ENCODE measurements at places on chromosomes 3 and 15.
A peak's percentile ranks its signal among the peaks of the same experiment; 100 is the strongest.

- no peak for DNase-seq
Measured at GRCh38 chr15:54618120-54618519, 578.6 kb downstream of the RSL24D1 start.

DNA sequence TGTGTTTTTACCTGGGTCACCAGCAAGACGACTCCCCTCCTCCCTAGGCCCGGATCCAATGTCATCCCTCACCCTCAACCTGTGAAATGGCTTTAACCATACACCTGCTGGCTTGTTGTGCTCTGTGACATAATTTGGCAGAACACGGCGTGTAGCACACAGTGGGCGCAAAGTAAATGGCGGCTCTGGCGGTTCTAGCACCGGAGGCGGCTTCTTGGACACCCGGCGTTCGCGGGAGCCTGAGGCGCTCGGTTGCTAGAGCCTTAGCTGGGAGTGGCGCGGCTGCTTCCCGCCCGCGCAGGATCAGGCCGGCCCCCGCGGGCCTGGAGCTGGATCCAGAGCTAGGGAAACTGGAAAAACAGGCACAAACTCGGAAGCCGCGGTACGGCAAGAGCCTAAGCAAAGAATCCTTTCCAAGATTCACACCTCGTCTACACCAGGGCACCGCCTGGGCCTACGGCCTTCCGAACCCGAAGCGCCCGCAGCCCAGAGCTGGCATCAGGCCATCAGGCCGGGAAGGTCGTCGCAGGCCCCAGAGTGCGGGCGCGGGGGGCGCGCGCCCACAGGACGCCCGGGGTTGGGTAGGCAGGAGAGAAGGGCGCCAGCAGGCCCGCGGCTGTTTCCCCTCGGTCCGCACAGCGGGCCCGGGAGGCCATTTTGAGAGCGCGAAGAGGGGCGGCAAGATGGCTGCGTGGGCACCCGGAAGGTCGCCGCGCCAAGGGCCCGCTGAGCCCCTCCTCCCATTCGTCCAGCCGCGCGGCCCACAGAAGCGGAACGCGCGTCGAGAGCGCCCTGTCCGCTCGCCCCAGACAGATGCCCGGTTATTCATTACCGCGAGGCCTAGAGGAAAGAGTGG is 43.9 kb upstream of the POLG start:
- DNase-seq = peak; percentile 91

DNA sequence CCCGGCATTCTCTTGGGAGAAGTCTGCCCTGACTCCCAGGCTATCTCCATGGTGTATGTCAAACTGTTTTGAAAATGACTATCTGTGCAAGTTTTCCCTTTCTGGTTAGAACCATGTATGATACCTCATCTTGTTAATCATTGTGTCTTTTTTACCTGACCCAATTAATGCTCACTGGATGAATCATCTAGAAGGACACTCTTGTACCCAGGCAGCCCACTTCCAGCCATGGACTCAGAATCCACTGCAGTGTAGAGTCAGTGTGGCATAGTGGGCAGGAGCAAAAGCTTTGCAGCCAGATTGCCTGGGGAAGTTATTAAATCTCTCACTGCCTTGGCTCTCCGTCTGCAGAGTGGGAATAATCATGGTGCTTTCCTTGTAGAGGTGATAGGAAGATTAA is 1.2 kb downstream of the FAM3D start:
- no peak for DNase-seq

DNA sequence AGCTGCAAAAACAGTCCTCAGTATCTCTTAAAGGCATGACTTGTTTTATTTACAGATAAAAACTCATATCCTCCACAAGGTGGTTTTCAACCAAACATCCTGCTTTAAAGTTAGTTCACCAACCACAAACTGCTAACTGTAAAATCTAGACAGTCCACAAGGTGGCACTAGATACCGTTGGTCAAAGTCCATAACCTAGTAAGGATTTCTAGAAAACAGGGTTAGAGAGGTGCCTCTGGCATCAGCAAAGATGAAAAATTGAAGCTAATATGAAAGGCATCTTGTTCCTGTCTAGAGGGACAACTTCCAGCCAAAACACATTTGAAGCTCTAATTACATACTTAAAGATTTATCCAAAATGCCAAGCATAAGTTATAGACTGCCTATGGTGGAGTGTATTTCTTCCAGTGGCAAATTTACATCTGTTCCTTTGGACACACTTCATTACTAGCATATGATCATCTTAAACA is 56.0 kb downstream of the ZMAT3 start:
- peak; percentile 96 for DNase-seq

GRCh38 chr15:90161950-90162361 is 39.2 kb upstream of the SEMA4B start:
- no peak for DNase-seq

- no peak for DNase-seq
Measured at GRCh38 chr3:73378207-73378606, 246.5 kb downstream of the PDZRN3 start.

GRCh38 chr3:90036939-90037469 is 929.6 kb downstream of the EPHA3 start:
- no peak for DNase-seq

DNA sequence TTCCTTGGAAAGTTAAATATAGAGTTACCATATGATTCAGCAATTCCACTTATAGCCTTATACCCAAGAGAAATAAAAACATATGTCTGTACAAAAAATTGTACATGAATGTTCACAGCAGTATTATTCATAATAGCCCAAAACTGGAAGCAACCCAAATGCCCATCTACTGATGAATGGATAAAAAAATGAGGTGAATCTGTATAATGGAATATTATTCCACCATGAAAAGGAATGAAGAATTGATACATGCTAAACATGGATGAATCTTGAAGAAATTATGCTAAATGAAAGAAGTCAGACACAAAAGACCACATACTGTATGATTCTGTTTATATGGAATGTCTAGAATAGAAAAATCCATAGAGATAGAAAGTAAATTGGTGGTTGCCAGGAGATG is 61.4 kb downstream of the TTC23 start:
- DNase-seq = no peak

DNA sequence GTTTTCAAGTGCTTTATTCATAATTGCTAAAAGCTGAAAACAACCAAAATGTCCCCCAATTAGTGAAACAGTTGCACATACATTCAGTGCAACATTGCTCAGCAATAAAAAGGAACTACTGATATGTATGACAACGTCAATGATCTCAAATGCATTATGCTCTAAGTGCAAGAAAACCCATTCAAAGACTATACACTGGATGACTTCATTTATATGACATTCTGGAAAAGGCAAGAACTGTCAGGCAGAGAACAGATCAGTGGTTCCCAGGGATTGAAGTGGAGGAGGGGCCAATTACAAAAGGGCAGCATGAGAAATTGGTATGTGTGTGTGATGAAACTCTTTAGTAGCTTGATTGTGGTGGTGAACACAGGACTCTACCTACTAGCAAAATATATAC is 585.6 kb downstream of the TBL1XR1 start:
- no peak for DNase-seq

DNA sequence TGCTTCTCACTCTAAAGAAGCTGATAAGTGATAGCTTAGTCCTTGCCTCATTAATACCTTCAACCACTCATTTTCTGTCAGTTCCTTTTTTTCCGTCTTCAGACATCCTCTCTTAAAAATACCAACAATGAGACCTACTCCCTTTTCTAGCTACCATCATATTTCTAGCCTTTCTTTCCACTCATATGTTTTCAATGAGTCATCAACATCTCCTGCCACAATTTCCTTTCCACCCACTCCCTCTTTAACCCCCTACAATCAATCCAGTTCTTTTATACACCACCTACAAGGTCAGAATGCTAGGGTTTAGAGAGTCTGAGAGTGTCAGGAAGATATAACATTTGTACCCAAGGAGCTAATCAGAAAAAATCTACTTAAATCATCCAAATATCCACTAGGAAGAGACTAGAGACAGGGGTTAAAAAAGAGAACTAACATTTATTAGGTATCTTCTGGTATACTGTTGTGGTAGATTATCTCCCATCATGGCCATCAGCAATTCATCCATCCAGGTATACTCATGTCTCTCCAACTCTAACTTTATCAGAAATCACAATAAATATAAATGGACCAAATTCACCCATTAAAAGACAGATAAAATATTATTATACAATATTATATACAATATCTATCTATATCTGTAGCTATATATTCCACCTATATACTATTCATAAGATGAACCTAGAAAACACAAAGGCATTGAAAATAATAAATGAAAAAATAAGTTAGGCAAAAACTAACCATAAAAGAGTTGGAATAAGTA is 42.5 kb downstream of the MYLK start:
- DNase-seq = no peak

DNA sequence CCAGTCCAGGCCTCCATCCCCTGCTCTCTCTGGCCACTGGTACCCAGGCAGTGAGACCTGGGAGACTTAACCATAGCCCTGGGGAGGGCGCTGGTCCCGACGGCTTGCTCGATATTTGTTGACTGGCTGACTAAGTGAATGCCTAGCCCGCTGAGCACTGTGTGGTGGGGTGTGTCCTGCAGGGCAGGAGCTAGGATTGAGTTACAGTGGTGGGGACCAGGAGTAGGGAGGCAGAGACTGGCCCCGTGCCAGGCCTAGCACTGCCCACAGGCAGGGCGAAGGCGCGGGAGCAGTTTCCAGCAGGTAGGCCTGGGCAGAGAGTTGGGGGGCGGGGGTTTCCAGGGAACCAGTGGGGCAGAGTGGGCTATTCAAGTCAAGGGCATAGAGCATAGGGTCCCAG is at the start of gene VILL:
TSS of gene VILL (plus strand) at position 260 of the 400 bp plus-strand sequence. CDS start 2,887 bp downstream, outside the sequence.
- DNase-seq = peak; percentile 82

DNA sequence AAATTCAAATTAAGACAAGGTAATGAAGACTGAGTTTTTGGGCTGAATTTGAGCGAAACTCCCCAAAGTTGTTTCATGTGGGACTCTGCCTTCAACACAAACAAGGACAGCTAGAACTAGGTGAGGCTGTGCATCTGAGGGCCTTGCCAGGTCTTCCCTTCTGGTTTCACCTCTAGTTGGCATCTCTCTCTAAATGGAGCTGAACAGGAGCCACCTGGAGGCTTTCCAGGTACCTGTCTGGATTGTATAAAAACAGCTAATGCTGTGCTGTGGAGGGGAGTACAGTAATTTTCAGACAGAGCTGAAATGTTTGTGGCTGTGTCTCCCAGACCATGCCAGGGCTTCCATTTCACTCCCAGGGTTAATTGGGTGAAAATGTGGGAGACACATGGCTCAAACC is 27.1 kb downstream of the TRIM71 start:
- peak; percentile 27 for DNase-seq

DNA sequence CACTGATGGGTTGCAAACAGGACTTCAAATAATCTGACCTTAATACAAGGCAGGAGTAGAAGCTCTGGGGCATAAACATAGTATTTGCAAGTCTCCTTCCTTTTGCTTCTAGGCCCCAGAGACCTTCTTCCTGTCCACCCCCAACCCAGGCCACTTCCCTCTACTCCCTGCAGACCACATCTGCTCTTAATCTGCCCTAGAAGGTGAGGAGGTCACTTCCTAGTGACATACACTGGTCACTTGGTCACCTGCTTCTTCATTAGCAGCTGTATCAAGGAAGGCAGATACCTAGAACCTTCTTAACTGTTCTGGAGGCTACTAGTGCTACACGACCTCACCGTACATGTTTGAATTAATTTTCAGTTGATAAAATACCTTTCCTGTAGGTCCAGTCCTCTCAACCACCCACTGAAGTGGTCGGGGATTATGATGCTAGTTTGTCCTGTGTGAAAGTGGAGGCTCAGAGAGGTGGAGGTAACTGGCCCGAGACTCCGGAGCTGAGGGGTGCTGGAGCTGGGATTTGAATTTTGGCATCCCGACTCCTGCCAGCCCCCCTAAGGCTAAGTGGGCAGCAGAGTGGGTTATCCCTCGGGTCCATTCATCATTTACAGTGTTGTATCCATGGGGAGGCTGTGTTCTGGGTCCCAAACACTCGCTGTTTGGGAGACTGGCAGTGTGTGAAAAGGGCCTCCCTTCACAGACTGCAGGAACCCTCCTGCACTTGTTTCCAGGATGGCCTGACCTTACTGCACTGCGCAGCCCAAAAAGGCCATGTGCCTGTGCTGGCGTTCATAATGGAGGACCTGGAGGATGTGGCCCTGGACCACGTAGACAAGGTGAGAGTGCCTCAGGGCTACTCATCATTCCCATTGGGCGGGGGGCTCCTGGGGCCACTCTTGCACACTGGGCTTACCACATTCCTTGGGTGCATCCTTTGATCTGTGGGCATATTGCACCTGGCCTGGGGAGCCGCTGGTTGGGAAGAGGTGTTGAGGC is 13.9 kb downstream of the ANKDD1A start:
- DNase-seq = no peak

GRCh38 chr3:138513090-138513843 is 78.9 kb downstream of the ESYT3 start:
- no peak for DNase-seq

GRCh38 chr15:65201918-65202317 is 9.4 kb downstream of the CILP start:
- DNase-seq = no peak

- no peak for DNase-seq
Measured at GRCh38 chr15:26660241-26660640, 112.6 kb downstream of the GABRB3 start.

GRCh38 chr15:40285151-40285550 is 2.3 kb upstream of the ANKRD63 start:
- no peak for DNase-seq

DNA sequence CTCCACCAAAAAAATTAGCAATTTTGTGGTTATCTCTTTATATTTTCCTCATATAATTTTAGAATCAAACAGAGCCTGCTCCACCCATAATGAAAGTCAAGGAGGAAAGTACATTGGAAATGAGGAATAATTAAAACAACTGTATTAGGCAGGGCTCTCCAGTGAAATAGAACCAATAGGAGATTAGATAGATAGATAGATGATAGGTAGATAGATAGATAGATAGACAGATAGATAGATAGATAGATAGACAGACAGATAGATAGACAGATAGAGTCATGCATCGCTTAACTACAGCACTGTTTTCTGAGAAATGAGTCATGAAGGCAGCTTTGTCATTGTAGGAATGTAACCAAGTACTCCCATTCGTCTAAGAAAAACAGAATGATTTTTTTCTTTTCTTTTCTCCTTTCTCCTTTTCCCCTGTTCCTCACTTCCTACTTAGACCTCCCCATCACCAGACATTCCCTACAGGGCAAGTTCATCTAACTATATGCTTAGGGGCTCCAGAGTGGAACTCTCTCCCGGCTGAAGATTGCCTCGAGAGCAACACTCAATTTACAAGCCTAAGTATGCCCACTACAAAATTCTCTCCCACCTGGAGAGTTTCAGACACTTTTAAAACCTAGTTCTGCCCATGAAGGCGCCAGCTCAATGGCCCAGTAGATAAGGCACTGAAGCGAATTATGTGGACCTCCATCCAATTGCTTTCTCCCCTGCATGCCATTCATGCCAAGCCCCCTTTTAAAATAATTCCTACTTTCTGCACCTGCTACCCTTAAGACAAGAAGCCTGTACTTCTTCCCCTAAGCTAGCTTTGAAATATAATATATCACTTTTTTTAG is 53.3 kb upstream of the LIPC start:
- DNase-seq = peak; percentile 49

DNA sequence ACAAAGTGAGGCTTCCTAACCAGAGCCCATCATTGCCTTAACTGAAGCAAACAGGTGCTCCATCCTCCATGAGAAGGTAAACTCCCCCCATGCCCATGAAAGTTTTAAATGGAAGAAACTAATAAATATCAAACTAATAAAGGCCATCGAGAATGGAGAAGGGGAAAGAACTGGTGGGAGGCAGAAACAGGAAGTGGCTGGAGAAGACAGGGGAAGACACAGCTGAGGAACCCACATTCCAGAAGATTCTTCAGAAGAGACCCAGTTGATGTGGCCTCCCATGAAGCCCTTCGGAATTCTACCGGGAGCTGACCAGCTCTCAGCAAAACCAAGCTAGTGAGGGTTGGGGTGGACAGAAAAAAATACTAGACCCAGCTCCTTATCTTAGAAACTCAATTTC is 41.6 kb downstream of the SH3BP5 start:
- DNase-seq = no peak

All from PC-3 (cell line).